ENCODE measurements at places on chromosomes 16 and 17.
A peak's percentile ranks its signal among the peaks of the same experiment; 100 is the strongest.

GRCh38 chr17:82963104-82963950, 116.1 kb upstream of the METRNL start:
- DNase-seq = peak; percentile 74

GRCh38 chr17:56601591-56601990, 8.1 kb downstream of the NOG start:
- no peak for DNase-seq

- no peak for DNase-seq
Observed at GRCh38 chr17:81126281-81127132, 38.8 kb upstream of the PVALEF start.

DNA sequence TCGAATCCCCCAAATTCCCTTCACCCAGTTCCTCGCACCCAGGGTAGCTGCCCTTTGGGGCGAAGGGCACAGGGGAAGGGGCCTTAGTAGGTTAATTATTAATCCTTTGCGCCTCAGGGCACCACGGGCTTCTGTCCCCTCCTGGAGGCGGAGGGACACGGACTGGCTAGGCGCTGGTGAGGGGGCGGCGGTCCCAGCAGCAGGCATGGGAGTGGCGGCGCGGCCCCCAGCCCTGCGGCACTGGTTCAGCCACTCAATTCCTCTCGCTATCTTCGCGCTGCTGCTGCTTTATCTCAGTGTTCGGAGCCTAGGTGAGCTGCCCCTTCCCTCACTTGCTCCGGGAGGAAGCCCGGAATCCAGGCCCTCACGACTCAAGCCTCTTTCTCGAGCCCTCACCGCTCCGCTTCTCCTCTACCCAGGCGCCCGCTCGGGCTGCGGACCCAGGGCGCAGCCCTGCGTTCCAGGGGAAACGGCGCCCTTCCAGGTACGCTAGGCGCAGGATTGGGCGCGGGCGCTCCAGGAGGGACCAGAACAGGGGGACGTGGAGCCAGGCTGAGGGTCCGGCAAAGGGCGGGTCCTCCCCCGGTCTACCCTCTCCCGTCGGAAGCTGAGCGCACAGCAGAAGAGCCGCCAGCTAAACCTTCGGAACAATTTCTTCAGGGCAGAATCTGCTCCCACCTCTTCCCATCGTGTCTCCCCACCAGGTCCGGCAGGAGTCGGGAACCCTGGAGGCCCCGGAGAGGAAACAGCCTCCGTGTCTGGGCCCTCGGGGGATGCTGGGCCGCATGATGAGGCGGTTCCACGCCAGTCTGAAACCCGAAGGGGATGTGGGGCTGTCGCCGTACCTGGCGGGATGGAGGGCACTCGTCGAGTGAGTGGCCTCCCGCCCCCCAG, at the start of gene GLTPD2:
Gene GLTPD2 (plus strand): TSS at position 158 of the 894 bp plus-strand sequence. CDS start 48 bp downstream, at position 206.
- DNase-seq = no peak

DNA sequence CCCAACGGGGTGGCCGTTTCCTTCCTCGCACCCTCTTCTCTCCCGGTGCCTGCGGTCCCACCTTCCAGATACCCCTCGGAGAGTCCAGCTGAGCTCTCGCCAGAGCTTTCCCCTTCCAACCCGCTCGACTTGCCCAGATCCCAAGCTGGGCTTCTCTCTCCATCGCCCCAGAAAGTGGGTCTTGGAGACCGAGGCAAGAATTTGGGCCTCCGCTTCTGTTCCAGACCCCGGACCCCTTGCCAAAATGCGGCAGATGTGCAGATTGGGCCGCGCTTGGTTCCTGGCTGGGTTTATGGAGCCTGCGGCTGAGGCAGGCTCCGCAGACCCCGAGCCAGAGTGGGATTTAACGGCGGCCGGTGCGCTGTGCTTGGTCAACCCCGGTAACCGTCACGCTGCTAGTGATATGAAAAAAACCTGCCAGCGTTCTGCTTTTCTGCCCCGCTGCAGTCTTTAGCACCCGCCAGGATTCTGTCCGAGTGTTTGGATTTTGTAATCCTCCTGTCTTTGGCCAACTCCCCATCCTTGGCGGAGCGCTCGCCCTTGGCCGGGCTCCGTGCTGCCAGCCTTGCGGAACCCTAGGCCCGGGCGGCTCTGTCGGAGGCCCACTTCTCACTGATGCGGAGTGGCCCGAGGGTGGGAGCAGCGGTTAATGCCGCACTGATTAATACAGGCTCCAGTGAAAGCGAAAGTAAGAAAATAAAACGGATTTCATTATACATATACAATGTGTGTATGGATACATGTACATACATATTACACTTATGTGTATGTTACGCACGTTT, 754 bp upstream of the SLFN11 start:
- DNase-seq = peak; percentile 17

DNA sequence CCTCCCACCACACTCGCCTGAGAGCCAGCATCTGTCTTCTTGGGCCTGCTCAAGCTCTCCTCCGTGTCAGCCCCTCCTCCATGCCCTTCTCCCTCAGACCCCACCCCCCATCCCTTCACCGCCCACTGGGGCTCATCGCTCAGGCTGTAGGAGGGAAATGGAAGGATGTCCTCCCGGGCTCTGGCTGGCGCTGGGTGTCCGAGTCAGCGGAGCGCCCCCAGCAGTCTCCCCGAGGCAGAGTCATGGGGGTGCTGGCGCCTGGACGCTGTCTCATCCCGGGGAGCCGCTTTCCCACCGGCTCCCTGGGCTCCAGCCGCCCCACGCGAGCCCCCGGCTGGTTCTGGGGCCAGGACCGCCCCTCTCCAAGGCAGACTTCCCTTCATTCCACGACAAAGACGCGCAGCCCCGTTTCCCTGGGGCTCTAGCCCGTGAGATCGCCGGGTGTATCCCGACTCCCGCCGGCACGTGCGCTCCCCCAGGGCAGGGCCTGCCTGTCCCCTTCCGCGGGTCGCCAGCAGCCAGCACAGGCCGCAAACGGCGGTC, 428 bp upstream of the ANTKMT start:
- DNase-seq = peak; percentile 95

GRCh38 chr16:76297941-76298340, 20.7 kb downstream of the CNTNAP4 start:
- DNase-seq = no peak

DNA sequence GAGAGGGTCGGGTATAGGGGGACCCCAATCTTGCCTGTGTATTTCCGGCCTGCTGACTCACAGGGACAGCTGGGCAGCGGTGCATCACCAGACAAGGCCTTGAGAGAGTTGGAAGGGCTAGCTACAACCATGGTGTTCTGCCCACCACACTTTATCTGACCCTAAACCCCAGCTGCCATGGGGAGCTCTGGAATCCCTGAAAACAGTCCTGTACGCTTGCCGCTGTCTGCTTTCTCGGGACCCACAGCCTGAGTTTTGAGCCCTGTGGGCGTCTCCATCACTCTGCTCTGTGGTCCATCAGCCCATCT, 100.4 kb upstream of the GSE1 start:
- DNase-seq = no peak

GRCh38 chr17:57630736-57631135, 114.4 kb downstream of the CCDC182 start:
- DNase-seq = no peak

GRCh38 chr17:80948976-80949450, 42.6 kb upstream of the CHMP6 start:
- peak; percentile 77 for DNase-seq

DNA sequence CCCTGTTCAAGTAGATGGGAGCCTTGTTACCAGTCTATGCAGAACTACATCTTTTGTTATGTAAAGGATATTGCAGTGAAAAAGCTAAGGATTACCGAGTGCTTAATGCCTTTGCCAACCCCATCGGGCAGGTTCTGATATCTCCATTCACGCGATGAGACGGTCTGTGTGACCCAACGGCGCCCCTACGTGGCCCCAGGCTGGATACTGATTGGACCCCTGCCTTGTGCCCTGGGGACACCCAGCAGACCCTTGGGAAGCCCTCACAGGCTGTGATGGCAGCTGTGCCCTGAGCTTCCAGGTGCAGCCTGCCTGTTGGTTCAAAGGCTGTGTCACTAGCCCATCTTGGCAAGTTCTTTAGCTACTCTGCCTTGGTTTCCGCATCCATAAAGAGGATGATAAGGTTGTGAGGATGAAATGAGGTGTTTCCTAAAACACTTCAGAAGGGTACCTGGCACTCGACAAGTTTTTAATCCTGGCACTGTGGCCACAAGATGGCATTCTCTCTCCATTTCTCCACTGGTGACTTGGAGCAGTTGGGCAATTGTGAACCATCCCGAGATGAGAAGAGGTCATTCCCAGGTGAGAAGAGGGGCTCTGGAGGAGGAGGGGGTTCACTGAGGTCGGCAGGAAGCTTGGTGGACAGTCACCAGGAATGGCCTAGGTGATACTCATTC, 33.6 kb downstream of the HAPSTR1 start:
- no peak for DNase-seq

DNA sequence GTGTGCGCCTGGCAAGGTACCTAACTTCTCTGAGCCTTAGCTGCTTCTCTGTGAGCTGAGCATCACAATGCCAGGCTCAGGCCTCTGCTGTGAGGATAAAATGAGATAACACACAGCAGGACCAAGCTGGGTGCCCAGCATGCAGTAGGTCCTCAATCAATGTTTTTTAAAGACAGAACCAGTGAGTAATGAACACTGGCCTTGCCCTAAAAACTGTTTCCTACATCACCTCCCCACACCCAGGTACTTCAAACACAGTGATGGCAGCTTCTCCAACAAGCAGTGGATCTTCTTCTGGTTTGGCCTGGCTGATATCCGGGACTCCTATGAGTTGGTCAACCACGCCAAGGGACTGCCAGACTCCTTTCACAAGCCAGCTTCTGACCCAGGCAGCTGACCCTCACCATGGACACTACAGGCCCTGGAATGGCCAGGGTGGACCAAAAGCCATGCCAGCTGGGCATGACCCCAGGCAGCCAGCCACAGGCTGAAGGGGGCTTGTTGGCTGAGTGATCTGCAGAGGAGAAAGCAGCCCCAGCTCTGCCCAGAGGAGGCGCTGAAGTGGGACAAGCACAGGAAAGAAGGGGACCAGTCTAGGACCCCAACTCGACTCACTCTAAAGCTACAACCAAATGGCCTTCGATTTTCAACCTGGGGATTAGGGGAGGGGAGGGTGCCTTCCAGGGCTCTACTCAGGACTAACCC, 3.9 kb downstream of the NAGS start:
- DNase-seq = no peak

GRCh38 chr16:23324727-23325126, 22.6 kb downstream of the SCNN1B start:
- no peak for DNase-seq

DNA sequence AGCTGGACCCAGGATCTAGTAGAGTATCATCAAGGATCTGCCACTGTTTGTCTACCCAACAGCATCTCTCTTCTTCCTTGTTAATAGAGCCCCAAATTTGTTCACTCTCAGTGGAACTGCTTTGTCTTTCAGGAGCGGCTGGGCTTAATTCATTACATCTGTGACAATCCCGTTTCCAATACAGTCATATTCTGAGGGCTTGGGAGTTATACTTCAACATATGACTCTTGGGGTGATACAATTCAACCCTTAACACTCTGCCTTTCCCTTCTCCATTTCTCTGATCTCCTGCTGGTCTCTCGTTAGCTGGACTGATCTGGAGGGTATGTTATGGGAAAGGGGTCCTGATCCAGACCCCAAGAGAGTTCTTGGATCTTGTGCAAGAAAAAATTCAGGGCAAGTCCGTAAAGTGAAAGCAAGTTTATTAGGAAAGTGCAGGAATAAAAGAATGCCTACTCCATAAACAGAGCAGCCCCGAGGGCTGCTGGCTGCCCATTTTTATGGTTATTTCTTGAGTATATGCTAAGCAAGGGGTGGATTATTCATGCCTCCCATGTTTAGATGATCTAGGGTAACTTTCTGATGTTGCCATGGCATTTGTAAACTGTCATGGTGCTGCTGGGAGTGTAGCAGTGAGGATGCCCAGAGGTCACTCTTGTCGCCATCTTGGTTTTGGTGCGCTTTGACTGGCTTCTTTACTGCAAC, 42.4 kb downstream of the IQCK start:
- no peak for DNase-seq

- DNase-seq = peak; percentile 73
Observed at GRCh38 chr17:47703191-47703591, 9.2 kb downstream of the TBKBP1 start.

DNA sequence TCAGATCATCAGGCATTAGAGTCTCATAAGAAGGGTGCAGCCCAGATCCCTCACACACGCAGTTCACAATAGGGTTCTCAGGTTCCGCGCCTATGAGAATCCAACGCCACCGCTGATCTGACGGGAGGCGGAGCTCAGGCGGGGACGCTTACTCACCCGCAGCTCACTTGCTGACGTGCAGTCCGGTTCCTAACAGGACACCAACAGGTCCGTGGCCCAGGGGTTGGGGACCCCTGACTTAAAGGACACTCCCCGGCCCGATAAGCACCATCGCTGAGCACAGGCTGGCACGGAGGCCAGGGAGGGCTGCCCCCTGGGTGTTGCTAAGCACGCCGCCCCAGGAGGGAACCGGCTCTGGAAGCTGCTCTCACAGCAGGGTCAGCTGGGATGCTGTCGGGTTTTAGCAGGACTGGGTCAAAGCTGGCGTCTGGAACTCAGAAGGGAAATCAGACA, 30.1 kb upstream of the BAHCC1 start:
- DNase-seq = peak; percentile 89

DNA sequence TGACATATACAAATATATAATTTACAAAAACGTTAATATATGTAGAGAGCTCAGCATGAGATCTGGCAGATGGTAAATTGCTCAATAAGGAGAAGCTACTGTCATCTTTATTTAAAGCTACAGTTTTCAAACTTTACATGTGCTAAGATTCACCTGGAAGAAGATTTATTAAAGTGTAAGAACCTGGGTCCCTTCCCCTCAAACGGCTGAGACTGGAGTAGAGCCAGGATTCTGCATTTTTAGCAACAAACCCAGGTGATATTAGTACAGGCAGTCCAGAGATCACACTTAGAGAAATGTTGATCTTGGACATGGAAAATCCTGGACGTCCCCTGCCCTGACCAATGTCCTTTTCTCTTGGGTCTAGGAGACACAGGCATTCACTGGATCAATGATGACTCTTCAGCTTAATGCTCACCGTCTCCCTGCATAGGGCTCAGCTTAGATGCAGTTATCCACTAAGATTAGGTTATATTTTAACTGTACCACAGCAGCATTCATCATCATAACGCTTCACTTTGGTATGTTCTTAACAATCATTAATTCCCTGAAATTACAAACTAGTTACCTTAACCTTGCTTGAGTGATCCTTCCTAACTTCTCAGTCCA, 20.4 kb downstream of the CDR2 start:
- no peak for DNase-seq

GRCh38 chr16:27529962-27530361, 19.8 kb downstream of the GTF3C1 start:
- DNase-seq = peak; percentile 28

GRCh38 chr17:22463110-22463850, 771.0 kb downstream of the KCNJ18 start:
- DNase-seq = no peak

Measured in posterior cingulate gyrus (tissue), 11 donors.